NCI-H1436 treated with DMSO at 0.1 percent for 48 hours (cell line): ENCODE measurements at places on chromosomes 2 and 18.

GRCh38 chr2:7927691-7928090 is 754.2 kb upstream of the ID2 start:
- DNase-seq = no peak

DNA sequence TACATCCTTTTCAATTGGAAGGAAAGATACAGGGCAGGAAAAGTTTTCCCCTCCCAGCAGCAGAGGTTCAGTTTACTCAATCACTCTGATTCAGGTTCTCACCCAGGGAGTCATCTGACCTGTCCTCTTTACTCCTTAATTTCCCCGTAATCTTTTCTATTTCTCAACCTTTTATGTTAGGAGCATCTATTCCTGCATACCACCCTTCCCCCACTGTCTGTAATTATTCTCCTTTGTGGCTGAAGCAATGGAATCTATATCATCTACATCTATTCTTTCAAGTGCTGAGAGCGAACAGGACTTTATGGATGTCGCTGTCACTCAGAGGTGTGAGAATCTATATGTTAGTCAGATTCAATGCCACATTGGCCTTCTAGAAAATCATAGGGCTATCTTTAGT is 175.2 kb downstream of the NOL4 start:
- DNase-seq = no peak

GRCh38 chr2:58903427-58903826 is 662.3 kb upstream of the FANCL start:
- DNase-seq = no peak

- no peak for DNase-seq
Measured at GRCh38 chr2:11387843-11388242, 43.4 kb upstream of the ROCK2 start.

DNA sequence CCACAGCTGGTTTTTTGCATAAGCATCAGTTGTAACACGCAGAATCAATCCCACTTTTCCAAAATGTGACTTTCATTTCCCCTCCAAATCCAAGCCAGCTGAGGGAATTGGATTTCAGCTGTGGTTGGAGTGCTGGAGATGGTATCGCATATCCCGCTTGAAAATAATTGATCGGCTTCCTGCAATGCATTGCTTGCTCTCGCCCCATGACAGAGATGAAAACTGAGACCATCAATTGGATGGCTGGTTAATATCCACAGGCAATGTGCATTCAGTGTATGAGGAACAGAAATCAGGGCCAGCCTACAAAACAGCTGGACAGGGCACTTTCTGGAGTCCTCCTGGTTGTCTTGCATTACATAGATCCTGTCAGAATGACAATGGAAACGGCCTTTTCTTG is 135.3 kb downstream of the MAIP1 start:
- DNase-seq = no peak

DNA sequence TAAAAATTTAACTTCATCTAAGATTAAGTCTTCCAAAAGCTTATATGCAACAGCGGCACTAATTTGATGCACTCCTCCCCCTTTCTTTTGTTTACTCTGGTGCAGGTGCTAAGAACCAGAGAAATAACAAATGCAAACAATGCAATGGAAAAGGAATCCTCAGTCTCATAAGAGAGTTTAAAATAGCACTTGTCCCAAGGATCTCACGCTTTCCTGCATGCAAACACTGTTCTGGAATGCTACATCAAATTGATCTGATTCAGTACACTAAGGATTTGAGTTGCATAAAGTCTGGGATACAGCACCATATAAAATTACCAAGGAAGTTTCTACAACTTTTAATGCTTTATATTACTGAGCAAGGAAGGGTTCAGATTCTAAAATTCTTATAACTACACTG is 50.5 kb downstream of the SEPTIN10 start:
- no peak for DNase-seq

GRCh38 chr2:200258881-200259576 is 47.5 kb upstream of the SPATS2L start:
- DNase-seq = peak; percentile 75

DNA sequence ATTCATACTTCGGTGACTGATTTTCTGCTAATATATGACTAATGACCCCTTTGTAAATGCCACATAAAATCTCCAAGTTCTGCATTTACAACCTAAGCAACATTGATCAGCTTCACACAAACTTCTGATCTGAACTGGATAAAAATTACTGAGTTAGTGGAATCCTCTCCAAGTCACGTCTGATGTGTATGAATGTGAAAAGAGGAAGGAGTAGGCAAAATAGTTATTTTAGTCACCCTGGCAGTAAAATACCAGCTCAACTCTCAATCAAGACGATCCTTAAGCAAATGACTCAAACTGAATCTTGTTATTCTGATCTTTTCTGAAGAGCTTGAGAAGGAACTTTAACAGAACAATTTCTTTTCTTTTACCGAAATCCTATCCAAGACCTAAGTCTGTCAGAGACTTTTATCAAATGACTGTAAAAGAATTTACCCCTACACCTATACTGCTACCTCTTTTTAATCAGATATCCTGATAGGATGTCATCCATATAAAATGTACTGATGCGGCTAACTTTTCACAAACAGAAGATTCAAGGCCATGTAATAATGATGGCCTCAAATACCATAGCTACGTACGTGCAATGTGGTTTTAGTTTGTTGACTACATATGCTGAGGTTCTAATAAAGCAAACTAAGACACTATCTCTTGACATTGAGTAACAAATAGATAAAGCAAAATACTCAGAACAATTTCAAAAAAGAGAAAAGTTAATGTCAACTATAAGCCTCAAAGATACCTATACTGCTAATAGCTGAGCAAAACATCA is 23.7 kb downstream of the CUL3 start:
- DNase-seq = no peak

DNA sequence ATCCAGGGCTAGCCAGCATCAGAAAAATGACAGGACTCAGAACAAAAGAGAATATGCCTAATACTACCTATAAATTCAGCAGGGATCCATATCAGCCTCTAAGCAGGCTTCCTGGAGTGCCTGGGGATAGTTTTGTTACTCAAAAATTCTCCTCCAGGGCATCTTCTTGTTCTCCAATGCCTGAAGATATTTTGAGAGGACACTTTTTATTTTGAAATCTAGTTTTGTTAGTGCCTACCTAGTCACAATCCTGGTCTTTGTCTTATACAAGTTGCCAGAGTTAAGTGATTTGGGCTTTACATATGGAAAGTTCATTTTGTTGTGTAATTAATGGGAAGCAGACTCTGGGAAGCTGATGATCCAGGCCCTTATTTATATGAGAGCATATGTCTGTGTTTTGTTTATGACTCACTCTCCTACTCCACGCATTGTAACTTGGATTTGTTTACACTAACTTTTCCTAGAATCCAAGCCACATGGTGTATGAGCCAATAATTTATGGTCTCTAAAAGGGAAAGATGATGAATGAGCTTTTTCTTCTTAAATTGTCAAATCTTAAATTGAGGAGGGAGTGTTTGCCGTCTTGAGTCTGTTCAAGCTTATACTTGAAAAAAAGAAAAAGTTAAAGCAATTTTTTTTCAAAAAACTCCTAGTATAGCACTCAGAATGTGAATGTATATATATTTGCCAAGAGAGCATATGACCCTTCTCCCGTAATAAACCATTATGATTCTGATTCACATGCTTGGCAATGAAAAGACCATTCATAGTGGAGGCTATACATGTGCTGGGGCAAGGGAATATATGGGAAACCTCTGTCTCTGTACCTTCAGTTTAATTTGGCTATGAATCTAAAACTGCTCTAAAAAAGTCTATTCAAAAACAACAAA is 370.3 kb downstream of the SETBP1 start:
- no peak for DNase-seq

GRCh38 chr2:183408562-183408961 is 284.3 kb downstream of the NUP35 start:
- no peak for DNase-seq

GRCh38 chr18:26429535-26430226 is 118.7 kb downstream of the KCTD1 start:
- no peak for DNase-seq

DNA sequence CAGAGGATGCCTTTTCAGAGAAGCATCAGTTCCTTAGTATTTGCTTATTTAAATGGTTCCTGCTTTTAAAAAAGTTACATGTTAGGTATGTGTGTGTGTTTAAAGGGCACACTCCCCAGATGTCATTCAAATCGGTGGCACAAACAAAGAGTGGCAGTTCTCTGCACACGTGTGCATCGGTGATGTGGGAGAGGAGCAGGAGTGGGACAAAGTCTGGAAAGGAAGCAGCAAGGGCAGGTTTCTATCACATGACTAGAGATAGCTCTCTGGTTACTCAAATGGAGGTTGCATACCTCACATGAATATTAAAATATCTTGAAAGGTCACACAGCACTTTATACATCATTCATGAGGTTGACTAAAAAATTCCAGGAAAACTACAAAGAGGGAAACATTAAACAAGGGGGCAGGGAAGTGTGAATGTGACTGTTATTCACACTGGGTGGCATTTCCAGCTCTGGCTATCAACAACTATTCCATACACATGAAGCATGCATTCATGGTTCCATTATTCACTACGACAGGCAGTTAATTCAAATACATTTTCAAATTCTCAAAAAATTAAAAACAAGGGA is 64.7 kb downstream of the SEPTIN10 start:
- DNase-seq = no peak
